Activated T-cell treated with anti-CD3 and anti-CD28 coated beads, Interleukin-2, amount 50 U/mL, for 4 hours (primary cell): ENCODE measurements at places on chromosomes 4 and X.

GRCh38 chrX:10633722-10634121 lies 13.3 kb upstream of the MID1 start:
- no peak for DNase-seq

GRCh38 chrX:104567506-104567905 lies 1.5 kb downstream of the IL1RAPL2 start:
- DNase-seq = no peak

DNA sequence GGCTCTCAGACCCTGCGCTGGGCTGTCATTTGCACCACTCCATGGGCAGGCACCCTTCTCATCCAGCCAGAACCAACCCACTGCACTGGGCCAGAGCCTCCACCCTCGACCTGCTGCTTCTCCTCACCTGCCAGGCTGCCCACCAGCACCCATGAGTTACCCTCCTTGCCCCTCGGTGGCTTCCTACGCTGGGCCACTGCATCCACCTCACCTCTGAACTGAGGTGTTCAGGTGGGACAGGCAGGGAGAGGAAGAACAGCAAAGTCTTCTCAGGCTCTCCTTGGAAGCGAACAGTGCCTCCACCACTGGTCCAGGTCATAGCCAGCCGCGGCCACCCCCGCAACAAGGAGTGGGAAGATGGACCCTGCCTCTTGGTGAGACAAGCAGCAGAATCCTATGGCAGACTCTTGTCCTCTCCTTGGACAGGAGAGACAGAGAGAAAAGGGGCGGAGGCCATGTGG lies 32.4 kb upstream of the HMX1 start:
- no peak for DNase-seq

DNA sequence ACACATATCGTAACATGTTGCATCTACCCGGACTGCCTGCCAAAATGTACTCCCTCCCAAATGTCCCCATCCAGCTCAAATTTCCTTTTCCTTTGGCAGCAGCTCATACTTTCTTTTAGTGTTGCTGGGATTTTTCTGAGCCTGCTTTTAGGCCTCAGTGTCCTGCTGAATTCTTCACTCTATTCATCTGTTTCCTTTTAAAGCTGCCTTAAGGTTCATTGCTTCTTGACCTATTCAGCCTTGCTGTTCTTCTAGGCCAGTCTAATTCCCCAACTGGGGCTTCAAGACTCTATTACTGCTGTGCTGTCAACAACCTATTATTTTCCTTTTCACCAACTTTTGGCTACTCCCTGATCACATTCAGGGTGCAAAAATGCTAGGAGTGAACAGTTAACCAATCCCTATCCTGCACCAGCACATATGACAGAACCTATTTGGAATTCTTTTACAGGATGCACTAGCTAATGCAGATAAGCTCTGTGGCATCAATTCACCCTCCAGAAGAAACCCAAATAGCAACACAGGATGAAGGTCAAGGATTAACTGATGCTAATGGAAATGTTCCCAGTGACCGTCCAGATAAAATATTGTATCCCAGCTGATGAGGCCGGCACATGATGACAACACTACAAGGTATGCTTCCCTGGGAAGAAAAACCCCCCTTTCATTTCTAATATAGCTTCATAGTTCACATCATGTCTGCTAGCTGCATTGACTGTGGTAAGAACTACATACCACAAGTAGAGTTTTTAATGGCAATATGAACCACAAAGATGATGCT lies 114.7 kb upstream of the TTC29 start:
- DNase-seq = no peak

- peak; percentile 62 for DNase-seq
Observed at GRCh38 chrX:13092455-13092941, 48.1 kb upstream of the FAM9C start.

DNA sequence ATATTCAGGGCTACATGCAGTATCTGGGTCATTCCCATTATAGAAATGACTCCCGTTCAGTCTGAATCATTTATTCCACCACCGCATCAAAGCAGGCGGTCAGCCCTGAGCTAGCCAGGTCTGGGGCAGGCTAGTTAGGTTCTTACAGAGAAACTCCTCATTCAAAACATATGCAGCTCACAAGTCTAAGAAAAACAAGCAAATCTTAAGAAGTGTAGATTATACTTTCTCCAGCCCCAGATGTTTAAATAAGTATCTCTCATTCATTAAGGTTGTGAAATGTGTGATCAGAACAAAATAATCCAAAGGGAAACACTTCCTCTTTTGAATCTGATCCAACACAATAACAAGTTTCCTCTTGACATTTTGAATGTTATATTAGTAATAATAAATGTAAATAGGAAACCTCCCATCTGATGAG lies 441.9 kb downstream of the INPP4B start:
- peak; percentile 18 for DNase-seq

DNA sequence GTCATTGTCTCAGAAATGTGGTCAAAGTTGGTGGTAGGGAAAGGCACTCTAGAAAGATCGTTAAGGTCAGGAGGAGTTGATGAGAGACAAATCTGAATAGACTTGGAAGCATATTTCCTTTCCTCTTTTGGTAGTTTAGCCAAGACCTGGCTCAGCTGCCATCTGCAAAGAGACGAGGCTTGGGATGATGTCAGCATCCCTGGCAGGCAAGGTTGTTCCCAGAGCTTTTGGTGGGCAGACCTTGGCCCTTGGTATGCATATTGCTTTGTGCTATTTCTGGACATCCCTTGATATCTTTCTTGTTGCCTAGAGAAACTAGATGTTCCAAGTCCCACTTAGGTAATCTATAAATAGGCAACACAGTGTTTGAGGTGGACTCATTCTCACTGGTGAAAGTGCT lies 82.4 kb upstream of the NAF1 start:
- no peak for DNase-seq

GRCh38 chr4:140052050-140052449 lies 101.9 kb downstream of the MAML3 start:
- DNase-seq = peak; percentile 42

DNA sequence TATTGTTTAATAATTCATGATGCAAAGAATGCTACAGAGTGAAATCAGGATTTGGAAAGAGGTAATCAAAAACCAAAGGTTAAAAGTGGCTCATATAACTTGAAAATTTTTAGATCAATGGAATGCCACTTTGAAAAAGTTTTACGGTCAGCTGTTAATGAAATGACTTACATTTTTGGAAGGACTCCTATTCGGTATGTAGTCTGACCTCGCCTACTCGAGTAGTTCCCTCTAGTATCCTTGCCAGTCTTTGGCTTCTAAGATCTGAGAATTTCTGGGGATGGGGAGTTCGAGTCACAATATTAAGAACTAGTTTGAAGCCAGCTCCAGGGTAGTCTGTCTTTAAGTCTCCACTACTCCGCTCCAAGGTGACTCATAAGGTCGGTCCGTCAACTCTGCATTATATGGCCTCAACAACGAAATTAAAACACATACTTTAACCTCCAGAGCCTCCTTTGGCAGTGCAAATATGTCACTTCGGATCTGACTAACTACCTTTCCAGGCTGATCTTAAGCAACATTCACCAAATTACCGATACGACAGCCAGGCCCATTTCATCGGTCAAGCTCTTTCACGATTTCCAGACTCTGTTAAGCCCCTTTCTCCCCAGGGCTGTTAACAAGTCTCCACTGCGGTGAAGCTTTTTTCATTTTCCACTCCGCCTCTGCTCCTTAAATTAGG lies 733 bp upstream of the NAA15 start:
- DNase-seq = no peak

DNA sequence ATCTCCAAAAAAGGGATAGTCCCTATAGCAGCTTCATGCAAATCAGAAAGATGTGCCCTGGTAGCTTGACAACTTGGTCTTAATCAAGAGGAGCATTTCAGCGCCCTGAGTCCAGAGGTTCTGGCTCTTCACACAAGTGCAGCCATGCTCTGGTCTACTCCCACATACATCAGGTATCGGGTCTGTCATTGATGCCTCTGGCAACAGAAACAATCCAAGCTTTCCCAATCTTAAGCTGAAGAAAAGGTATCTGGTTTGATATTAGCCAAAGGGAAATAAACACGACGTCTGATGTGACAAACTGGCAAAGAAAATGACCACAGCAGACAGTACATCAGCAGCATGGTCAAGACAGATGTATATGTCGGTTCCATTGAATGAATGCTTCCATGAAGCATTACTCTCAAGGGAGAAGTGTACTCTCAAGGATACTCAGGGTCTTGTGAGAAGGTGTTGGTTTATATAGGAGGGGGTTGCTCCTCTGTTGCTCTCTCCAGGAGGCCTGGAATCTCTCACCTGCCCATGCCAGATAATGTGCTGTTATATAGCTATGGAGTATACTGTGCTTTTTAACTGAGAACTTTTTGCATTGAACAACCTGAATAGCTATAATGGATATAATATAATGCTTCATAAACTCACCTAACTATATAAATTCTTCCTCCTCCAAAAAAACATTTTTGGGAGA lies 879.6 kb upstream of the PCDH10 start:
- no peak for DNase-seq

DNA sequence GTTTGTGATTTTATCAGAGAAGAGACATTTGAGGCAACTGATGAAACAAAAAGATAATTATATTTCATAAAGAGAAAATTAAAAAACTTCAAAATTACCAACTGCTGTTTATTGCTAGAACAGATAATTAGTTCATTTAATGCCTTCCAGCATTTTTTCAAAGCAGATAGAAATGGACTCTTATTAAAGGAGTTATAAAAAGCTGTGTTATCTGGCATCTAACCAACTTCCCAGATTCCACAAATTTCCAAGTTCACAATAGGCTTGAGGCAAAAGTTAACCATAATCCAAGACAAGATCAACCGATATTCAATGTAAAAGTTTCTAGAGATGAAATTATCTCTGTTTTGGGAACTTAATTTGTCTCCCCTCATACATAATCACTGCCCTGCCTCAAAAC lies 152.4 kb downstream of the TSPAN5 start:
- DNase-seq = no peak

- DNase-seq = no peak
Observed at GRCh38 chr4:26807330-26807729, 53.3 kb upstream of the STIM2 start.

- no peak for DNase-seq
Observed at GRCh38 chr4:127179256-127180087, 453.3 kb upstream of the INTU start.

GRCh38 chrX:154484255-154485149 lies 1.9 kb downstream of the UBL4A start:
- DNase-seq = no peak

DNA sequence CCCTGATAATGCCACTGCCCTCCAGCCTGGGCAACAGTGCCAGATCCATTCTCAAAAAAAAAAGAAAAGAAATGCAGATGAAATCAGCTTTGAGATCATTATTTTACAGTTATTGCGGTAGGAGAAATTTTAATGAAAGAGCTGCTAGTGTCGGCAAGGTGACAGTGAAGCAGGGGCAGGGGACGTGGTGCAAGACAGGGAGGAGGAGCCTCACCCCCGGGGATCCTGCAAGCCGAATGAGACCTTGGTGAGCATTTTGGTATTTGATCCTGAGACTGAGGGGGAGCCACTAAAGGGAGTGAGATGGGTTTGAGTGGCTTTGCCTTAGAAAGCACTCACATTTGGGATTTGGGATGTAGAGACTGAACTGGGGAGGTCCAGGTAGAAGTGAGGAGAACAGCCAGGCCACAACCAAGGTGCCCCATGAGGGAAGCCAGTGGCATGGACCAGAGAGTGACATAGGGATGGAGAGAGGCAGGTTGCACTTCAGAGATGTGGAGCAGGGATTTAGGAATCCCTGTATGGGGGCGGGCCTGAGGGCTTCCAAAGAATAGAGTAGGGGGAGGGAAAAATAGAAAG lies 23.6 kb downstream of the RBM10 start:
- DNase-seq = no peak

- no peak for DNase-seq
Observed at GRCh38 chrX:34470507-34470906, 186.6 kb downstream of the TMEM47 start.

GRCh38 chrX:124860736-124861135 lies 458.9 kb upstream of the TEX13C start:
- no peak for DNase-seq

GRCh38 chr4:168908093-168908492 lies 102.0 kb downstream of the CBR4 start:
- no peak for DNase-seq

DNA sequence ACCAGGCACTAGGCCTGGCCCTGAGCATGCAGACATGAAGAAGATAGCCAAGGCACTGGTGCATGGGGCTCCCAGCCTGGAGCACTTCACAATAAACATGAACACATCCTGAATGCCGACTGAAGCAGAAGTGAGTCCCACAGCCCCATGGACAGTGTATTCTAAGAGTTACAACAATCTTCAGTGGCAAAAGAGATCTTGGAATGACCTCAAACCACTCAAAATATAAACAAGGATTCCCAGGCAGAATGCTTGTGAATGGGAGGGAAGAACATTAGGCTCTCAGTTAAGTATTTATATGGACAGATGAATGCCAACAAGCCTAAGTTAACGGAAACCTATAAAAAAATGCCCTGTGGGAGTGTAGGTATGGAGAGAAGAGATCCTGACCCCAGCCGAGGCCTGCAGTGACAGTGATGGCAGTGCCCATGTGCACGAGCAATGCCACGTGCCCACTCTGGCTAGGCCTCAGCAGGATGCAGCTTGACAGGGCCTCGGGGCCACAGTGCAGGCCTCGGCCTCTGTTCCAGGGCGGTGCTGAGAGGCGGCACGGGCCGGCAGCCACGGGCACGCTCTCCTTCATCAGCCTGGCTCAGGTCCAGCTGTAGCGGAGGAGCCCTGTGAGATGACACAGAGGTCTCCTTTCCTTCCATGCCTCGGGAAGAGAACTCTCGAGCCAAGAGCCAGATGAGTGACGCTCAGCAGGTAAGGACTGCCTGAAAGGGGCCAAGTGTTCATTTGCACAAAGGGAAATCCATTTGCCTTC lies 49.2 kb downstream of the IRF2 start:
- DNase-seq = no peak

- DNase-seq = no peak
Observed at GRCh38 chr4:44462259-44462658, 13.7 kb upstream of the KCTD8 start.

GRCh38 chrX:27626066-27626465 lies 35.9 kb downstream of the DCAF8L2 start:
- DNase-seq = no peak

GRCh38 chr4:113673450-113673849 lies 88.1 kb downstream of the CAMK2D start:
- DNase-seq = peak; percentile 29

DNA sequence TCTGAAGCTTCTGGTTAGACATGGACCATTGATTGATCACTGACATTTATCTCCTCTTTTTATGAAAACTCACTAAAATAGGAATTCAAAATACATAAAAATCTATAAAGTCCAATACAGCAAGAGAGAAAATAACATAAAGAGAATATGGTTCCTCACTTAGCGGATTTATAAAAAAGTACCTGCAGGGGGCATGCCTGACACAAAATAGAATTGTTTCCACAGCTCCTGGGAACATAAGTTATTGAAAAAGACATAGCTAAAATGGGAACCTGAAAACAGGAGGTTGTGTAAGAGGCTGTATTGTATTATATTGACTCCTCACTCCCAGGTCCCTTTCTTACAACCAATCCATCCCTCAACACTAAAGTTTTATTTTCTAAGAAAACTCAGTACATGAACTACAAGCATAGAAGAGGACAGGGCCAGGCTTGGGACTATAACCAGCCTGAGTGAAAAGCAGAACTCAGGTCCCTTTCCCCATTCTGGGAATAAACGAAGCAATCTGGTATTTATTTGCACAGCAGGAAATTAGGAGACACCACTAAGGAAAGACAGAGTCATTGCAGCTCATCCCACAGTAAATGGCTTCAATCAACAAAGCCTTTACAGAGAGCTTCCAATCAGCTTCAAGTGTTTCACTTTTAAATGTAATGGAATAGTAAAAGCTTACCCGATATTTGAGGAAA lies 121.1 kb upstream of the NDST4 start:
- no peak for DNase-seq

GRCh38 chrX:123424546-123424945 lies 240.5 kb downstream of the GRIA3 start:
- no peak for DNase-seq

GRCh38 chrX:108833993-108834392 lies 97.6 kb upstream of the IRS4 start:
- no peak for DNase-seq
